ENCODE measurements at places on chromosomes 2 and 18.
A peak's percentile ranks its signal among the peaks of the same experiment; 100 is the strongest.

DNA sequence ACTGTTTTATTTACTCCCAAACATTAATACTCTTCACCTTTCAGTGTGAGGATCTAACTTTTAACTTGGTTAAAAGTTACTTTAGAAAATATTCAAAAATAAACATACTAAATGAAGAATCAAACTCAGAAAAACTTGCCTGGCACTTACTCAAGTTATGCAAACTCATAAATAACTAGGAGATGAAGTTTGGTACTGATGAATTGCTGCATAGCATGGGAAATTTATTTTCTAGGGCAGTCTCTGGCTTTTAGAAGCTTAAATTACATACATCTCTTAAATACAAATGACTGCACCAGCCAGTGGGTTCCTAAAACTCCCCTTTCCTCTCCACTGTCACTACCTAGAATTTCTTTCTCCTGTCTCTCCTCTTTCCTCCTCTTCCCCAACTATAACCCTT, 46.7 kb upstream of the CREB1 start:
- no peak for DNase-seq

DNA sequence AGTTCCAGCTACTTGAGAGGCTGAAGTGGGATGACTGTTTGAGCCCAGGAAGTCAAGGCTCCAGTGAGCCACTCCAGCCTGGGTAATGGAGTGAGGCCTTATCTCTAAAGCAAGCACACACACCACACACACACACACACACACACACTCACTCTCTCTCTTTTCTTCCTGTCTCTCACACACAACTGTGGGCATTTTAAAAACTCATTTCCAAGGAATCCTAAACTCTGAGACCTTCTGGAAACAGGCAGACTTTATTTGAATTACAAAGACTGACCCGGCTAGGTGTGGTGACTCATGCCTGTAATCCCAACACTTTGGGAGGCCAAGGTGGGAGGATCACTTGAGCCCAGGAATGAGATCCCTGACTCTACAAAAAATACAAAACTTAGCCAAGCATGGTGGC, 21.3 kb downstream of the WDSUB1 start:
- no peak for DNase-seq

- peak; percentile 56 for DNase-seq
These were observed 102.9 kb downstream of the CDC42EP3 start for GRCh38 chr2:37568565-37568964.

GRCh38 chr2:229252280-229252679, 18.8 kb downstream of the PID1 start:
- no peak for DNase-seq

DNA sequence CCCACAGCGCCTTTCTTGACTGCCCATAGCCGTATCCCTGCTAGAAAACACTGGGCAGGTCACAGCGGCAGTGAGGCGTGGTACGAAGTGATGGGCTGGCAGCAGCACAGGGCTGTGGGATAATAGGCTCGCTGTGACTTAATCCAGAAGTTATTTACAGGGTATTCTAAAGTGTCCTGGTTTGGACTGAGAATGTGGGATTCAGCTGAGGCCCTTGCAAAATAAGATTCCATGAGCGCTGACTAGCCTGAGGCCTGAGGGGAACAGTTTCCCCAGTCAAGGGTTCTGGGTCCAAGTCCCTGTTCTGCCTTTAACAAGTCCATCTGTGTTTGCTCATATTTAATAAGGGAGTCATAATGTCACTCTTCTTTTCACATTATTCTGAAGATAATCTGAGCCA, 34.6 kb downstream of the SETBP1 start:
- DNase-seq, result no peak

DNA sequence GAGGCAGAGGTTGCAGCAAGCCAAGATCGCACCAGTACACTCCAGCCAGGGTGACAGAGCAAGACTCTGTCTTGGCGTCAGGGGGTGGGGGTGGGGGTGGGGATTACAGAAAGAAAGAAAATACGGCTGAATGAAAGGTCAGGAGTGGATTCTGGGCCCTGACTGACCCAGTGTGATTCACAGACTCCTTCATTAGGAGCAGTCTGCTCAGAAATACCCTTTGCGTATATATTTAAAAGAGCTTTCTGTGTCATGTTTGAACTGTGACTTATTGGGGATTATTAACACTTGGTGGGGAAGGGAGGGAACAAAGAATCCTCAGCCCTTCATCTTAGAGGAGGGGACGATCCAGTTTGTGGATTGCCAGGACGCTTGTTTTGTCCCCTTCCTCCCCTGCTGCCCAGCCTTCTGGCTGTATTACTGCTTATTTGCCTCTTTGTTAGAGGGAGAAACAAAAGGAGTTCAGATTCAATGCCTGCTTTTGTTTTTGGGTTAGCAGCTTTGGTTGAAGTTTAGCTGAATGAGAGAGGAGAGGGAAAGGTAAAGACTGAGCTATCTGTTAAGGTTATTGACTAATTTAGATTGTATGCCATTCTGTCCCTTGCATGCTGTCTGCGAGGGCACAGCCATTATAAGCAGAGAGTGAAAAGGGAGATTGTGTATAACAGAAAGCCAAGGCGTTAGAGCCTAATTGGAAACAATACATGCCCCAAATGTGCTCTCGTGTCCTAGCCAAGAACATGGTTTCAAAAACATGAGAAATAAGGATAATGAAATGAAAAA, 118.3 kb downstream of the FMNL2 start:
- DNase-seq, result no peak

GRCh38 chr18:32974421-32975162, 201.8 kb upstream of the KLHL14 start:
- no peak for DNase-seq

GRCh38 chr2:160674146-160674750, 180.6 kb upstream of the RBMS1 start:
- DNase-seq, result no peak

DNA sequence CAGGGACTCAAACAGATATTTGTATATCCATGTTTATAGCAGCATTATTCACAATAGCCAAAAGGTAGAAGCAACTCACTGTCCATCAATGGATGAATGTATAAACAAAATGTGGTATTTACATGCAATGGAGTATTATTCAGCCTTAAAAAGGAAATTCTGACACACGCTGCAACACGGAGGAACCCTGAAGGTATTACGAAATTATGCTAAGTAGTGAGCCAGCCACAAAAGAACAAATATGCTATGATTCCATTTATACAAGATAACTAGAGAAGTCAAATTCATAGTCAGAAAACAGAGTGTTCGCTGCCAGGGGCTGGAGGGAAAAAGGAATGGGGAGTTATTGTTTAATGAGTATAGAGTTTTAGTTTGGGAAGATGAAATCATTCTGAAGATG, 61.0 kb upstream of the CDKL4 start:
- DNase-seq, result no peak

- DNase-seq, result no peak
These were observed 117.8 kb upstream of the TWIST2 start for GRCh38 chr2:238730001-238730669.

DNA sequence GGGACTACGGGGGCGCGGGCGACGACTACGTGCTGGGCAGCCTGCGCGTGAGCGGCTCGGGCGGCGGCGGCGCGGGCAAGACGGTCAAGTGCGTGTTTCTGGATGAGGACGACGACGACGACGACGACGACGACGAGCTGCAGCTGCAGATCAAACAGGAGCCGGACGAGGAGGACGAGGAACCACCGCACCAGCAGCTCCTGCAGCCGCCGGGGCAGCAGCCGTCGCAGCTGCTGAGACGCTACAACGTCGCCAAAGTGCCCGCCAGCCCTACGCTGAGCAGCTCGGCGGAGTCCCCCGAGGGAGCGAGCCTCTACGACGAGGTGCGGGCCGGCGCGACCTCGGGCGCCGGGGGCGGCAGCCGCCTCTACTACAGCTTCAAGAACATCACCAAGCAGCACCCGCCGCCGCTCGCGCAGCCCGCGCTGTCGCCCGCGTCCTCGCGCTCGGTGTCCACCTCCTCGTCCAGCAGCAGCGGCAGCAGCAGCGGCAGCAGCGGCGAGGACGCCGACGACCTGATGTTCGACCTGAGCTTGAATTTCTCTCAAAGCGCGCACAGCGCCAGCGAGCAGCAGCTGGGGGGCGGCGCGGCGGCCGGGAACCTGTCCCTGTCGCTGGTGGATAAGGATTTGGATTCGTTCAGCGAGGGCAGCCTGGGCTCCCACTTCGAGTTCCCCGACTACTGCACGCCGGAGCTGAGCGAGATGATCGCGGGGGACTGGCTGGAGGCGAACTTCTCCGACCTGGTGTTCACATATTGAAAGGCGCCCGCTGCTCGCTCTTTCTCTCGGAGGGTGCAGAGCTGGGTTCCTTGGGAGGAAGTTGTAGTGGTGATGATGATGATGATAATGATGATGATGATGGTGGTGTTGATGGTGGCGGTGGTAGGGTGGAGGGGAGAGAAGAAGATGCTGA, 1.4 kb downstream of the SOX11 start:
- no peak for DNase-seq

DNA sequence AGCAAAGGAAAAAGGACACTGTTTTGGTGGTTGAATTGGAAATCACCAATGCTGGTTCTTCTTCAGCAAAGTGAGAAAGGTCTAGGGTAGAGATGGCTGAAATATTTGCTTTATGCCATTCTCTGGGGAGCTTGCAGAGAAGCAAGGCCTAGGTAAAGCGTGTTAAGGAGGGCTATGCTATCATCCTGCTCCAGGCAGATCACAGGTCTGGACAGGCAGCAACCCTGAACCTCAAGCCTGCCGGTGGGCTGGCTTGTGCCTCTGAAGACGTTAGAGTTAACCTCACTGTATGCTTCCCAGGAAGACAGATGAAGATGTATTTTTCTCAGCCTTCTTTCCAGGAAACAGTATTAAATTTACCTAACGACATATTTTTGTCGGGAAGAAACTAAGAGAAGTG, 138.5 kb upstream of the LYPD6 start:
- DNase-seq, result no peak

- DNase-seq, result no peak
These were observed 4.8 kb downstream of the UGP2 start for GRCh38 chr2:63846487-63846886.

- no peak for DNase-seq
These were observed 41.2 kb upstream of the GORASP2 start for GRCh38 chr2:170887896-170888295.

DNA sequence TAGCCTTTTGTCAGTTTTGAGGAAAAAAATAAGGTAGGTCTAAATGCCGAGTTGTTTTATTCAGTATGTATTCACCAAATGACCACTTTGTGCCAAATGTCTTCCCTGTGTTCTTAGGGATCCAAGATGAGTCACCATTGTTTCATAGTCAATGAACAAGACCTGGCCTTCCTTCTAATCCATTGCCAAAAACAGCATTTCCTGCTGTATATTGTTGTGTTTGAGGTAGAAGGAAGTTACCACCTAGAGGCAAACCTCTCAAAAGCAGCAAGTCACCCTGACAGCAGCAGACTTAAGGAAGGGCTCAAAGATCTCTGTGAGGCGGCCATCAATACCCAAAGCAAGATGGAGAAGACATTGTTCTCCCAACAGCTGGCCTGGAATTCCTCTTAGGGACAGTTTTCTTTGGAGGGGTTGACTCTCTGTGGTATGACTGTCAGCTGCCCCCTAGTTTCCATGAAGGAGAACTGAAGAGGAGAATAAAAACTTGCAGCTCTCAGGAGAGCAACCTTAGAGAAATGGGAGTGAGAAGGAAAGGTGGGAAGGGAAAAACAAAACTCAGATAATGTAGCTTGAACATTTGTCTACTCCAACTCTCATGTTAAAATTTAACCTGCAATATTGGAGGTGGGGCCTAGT, 328.3 kb downstream of the LRATD1 start:
- DNase-seq, result no peak

DNA sequence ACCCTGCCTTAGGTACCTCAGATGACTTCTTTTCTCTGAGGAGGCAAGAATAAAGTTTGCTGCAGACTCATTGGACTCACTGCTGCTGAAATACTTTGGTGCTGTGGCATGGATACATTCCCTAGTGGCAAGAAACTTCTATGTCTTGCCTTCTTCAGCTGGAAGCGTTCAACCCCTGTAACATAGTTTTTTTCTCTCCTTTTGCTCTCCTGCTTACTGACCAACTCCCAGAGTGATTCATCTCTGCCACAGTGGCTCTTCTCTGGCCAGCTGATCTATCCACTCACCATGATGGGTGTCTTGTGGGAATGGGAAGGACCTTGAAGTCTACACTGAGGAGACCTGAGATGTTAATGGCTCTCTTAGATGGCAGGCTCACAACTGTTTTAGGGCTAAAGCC, 309.3 kb upstream of the LRRTM4 start:
- DNase-seq, result no peak
